NCI-H1436 (cell line): ENCODE measurements at places on chromosomes 5 and 9.

GRCh38 chr5:24786108-24786507 lies 141.3 kb upstream of the CDH10 start:
- DNase-seq = no peak

GRCh38 chr5:133970325-133970909 lies 2.0 kb upstream of the C5orf15 start:
- no peak for DNase-seq

- DNase-seq = no peak
These were observed 271.1 kb downstream of the NDUFS4 start for GRCh38 chr5:53831496-53831895.

GRCh38 chr5:120901199-120901598 lies 437.1 kb downstream of the PRR16 start:
- DNase-seq = no peak

DNA sequence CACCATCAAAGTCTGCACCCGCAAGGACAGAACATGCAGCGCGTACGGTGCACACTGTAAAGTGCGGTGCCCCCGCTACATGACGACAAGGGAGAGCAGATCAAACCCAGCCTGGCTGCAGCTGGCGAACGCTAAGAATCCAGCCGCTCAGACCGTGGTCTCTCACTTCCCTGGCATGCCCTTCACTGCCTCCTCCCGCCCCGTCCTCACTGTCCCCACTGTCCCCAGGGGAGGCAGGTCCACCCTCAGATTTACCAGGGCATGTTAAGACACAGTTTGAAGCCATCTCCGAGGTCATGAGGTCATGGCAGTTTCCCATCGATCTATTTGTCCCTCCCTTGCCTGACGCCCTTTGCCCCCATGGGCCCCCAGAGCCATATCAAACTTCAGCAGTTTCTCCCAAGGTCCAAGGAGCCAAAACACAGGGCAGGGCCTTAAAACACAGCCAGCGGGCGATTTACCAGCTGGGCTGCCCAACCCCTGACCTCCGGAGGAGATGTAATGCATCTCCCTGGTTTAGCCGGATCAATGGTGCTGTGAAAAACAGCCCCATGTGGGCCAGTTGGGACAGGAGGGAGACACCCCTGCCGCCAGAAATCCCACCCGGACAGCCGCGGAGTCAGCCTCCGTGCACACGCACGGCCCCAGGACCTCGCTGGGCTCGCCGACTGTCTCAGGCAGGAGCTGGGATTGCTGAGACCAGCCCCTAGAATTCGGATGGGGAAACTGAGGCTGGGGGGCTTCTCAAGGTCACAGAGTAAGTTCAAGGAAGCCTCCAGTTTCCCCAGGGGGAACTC lies 52.3 kb upstream of the FUBP3 start:
- DNase-seq = no peak

DNA sequence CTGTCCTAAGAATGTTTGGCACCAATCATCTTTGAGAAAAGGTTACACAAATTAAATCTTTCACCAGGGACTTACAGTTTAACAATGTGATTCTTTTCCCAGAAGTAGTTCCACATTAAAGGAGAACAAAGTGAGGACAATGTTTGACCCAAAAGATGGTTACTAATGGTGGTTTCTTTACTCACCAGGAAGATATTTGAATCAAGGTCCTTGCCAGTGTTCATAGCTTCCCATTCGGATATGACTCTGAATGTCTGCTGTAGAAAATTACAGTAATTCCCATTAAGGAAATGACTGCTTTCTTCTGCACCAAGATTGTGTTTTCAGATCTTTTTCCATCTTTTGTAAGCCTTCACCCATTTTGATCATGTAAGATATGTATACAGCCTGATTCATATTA lies 114.6 kb upstream of the ADAMTSL1 start:
- DNase-seq = no peak

GRCh38 chr5:176394881-176395675 lies 6.5 kb downstream of the HIGD2A start:
- no peak for DNase-seq

DNA sequence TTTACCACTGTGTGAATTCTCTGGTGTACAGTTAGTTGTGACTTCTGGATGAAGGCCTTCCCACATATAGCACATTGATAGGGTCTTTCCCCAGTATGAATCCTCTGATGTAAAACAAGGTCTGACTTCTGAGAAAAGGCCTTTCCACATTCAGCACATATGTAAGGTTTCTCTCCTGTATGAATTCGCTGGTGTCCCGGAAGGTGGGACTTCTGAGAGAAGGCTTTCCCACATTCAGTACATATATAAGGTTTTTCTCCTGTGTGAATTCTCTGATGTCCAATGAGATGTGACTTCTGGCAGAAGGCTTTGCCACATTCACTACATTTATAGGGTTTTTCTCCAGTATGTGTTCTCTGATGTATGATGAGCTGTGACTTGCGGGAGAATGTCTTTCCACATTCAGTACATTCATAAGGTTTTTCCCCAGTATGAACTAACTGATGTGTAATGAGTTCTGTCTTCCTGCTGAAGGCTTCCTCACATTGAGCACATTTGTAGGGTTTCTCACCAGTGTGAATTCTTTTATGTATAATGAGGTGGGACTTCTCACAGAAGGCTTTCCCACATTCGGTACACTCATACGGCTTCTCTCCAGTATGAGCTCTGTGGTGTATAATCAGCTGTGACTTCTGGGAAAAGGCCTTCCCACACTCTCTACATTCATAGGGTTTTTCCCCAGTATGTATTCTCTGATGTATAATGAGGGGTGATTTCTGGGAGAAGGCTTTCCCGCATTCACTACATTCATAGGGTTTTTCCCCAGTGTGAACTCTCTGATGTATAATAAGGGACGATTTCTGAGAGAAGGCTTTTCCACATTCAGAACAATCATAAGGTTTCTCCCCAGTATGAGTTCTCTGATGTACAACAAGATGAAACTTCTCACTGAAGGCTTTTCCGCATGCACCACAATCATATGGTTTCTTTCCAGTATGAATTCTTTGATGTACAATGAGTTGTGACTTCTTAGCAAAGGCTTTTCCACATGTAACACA lies 9.1 kb downstream of the ZNF300 start:
- no peak for DNase-seq

GRCh38 chr5:17882760-17883488 lies 248.7 kb downstream of the TAF11L14 start:
- no peak for DNase-seq

DNA sequence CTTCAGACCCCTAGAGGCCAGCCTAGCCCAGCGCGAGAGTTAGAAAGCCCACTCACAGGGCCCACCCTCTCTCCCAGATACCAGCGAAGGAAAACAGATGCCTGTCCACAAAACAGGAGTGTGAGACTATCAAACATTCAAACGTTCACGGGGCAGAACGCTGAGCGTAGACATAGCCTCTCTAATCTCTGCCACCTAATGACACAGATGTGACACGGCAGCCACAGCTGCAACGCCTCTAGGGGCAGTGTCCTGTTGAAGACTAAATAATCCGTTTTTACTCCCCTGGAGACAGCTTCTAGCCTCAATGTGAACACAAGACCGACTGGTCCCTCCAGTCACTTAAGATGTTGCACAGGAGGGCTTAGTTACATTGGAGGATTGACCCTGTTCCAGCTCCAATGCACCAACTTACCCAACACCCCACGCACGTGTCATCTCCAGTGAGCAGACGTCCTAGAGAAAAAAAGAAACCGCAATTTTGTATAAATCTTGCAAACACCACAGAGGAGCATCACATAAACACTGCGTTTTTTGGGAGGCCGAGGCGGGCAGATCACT lies 14.3 kb downstream of the DIPK1B start:
- no peak for DNase-seq

DNA sequence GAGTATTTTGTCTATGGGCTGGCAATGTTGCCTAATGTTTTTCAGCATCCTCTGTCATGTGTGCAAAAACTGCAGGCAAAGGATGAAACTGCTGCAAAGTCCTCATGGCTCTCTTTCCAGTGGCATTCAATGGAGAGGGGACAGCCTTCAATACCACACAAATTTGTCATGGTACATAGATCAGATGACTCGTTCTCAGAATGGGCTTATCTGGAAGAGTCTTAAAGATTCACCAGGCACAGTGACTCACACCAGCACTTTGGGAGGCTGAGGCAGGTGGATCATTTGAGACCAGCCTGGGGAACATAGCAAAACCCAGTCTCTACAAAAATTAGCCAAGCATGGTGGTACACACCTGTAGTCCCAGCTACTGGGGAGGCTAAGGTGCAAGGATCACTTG lies 5.3 kb downstream of the CDKN2AIPNL start:
- no peak for DNase-seq

GRCh38 chr5:36150676-36151433 lies 832 bp downstream of the LMBRD2 start:
- no peak for DNase-seq

DNA sequence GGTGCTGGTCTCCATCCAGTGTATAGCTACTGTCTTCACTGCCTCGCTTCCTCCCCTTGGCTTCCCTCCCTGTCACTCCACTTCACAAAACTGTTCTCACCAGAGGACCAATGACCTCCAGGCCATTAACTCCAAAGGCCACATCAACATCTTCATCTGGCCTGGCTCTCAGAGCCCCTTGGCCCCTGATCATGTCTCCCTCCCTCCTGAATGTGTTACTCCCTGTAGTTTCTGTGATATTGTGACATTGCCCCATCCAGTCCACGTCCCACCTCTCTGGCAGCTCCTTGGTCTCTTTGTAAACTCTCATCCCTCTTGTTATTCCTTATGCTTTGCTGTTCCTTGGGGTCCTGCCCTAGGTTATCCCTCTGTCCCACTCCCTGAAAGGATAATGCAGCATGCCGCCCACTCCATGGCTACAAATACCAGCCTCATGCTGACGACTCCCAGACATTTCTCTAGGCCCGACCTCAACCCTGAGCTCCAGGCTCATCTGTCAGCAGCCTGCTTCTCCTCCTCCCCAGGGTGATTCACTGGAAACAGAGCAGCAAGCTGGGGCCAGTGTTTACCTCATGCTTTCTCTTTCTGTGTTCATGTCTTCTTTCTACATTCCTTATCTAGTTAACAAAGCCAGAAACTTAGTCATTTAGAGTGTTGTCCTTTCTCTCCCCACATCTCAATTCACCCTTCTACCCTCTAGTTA lies 312.2 kb downstream of the SPOCK1 start:
- DNase-seq = no peak

DNA sequence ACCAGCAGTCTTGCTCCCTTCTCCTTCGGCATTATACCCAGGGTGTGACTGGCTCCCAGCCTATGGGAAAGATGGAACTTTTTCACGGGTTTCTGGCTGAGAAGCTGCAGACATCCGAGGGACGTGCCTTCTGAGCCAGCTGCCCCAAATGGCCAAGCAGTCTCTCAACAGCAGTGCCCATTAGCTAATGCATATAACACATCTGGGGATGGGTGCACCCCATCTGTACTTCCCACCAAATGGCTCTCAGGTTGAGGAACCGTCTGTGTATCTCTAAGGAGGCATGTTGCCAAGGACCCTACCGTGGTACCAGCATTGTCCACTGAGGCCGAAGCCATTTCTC lies 25.0 kb downstream of the C5orf15 start:
- no peak for DNase-seq

GRCh38 chr5:136133922-136134379 lies 1.3 kb downstream of the SMAD5 start:
- DNase-seq = no peak

DNA sequence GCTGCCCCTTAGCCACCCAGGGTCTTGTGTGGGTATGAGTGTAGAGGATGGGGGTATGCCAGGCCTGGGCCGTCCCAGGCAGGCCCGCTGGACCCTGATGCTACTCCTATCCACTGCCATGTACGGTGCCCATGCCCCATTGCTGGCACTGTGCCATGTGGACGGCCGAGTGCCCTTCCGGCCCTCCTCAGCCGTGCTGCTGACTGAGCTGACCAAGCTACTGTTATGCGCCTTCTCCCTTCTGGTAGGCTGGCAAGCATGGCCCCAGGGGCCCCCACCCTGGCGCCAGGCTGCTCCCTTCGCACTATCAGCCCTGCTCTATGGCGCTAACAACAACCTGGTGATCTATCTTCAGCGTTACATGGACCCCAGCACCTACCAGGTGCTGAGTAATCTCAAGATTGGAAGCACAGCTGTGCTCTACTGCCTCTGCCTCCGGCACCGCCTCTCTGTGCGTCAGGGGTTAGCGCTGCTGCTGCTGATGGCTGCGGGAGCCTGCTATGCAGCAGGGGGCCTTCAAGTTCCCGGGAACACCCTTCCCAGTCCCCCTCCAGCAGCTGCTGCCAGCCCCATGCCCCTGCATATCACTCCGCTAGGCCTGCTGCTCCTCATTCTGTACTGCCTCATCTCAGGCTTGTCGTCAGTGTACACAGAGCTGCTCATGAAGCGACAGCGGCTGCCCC lies 2.6 kb downstream of the SLC35A4 start:
- DNase-seq = no peak
